ENCODE measurements at places on chromosomes 7 and 10. TPM values are rescaled to one million over a fixed set of nuclear protein-coding genes. Genes with fewer than 3 reads are reported as not detected.

The CHAT gene
- total RNA-seq, result not detected

The GNGT1 gene
- not detected for total RNA-seq

The LRRC61 gene
- total RNA-seq, result 18.6 TPM

The TLL2 gene
- 0.20 TPM for total RNA-seq

The SPACDR gene
- total RNA-seq, result not detected

The SLC26A3 gene
- total RNA-seq, result 0.81 TPM

The CALML3 gene
- not detected for total RNA-seq

The MRPS24 gene
- 86.6 TPM for total RNA-seq

The FAM131B gene
- 0.31 TPM for total RNA-seq

Data from gastroesophageal sphincter (tissue), 4 donors.